ENCODE measurements at places on chromosomes 4 and X. TPM values are rescaled to one million over a fixed set of nuclear protein-coding genes. Genes with fewer than 3 reads are reported as not detected.

- DNase-seq: peak; percentile 70
- H3K27ac ChIP-seq: peak overlapping the region; percentile 78
- no peaks in the 10 kb centered on the region for H3K36me3 ChIP-seq
- no peak overlapping the region for H3K4me3 ChIP-seq
Measured at GRCh38 chr4:88630756-88631155, 38.5 kb downstream of the HERC3 start.

The DGKK gene
- not detected for total RNA-seq

The GABRG1 gene
- not detected for total RNA-seq

The HERC5 gene
- 0.88 TPM for total RNA-seq

DNA sequence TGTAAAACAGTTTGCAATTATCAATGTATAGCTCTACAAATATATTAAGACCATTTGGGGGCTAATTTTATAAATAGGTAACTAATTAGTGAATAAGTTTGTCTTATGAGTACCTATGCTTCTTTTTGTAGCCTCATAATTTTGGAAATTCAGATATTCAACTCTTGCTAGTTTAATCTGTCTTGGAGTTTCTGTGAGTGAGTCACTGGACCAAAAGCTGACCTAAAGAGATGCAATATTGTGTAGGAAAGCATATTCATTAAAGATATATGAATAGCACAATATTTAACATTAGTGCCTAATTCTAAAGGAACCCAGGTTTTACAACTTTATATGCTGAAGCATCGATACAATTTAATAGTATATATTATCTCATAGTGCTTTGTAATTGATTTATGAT, 161.3 kb upstream of the PCDH18 start:
- no peak overlapping the region for H3K27ac ChIP-seq
- H3K4me3 ChIP-seq: no peak overlapping the region
- peak; percentile 49 for DNase-seq

- H3K4me3 ChIP-seq: no peak overlapping the region
- no peaks in the 10 kb centered on the region for H3K36me3 ChIP-seq
- H3K27ac ChIP-seq: no peak overlapping the region
- no peak for DNase-seq
- H3K4me1 ChIP-seq: no peaks in the 10 kb centered on the region
Measured at GRCh38 chr4:110075891-110076290, 122.5 kb downstream of the ELOVL6 start.

DNA sequence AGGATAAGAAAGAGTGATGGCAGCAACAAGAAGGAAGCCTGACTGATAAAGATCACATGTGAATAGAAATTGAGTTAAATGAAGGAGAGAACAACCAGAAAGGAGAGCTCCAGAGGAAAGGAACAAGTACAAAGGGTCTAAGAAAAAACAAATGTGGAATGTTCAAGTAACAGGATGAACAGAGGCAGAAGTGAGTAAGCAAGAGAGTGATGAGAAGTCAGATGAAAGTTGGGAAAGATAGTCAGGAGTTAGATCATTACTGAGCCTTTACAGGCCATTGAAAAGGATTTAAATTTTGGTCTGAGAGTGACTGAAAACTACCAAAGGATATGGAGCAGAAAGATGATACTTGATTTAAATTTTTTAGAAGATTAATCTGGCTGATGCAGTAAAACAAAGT, 38.1 kb downstream of the NFXL1 start:
- H3K36me3 ChIP-seq: peaks cover 53% of the 10 kb centered on the region
- no peak for DNase-seq
- no peaks in the 10 kb centered on the region for H3K27me3 ChIP-seq
- H3K4me1 ChIP-seq: no peaks in the 10 kb centered on the region
- no peak overlapping the region for H3K4me3 ChIP-seq

The TEX11 gene
- total RNA-seq: not detected

- peaks cover 5% of the 10 kb centered on the region for H3K4me1 ChIP-seq
- peaks cover 5% of the 10 kb centered on the region for H3K36me3 ChIP-seq
- H3K27me3 ChIP-seq: no peaks in the 10 kb centered on the region
- DNase-seq: peak; percentile 46
Measured at GRCh38 chrX:49120091-49120490, 3.4 kb downstream of the GPKOW start.

DNA sequence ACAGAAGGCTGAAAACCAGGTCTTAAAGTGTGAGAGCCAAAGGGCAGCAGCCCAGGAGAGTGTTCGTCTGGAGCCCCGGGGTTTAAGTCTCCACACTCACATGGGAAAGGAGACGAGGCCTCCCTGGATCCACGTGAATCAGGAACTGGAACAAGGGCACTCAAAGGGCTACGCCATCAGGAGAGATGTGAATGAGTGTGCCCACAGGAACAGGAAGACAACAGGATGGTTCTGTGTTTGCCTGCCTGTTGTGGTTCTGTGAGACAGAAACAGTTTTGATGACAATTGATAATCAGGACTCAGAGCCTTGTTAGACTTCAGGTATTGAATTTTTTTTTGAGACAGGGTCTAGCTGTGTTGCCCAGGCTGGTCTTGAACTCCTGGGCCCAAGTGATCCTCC, 4.9 kb upstream of the CTBP1 start:
- H3K27me3 ChIP-seq: no peaks in the 10 kb centered on the region
- H3K4me1 ChIP-seq: peaks cover 5% of the 10 kb centered on the region
- no peak overlapping the region for H3K27ac ChIP-seq
- no peak for DNase-seq

The STK32B gene
- total RNA-seq: 2.7 TPM

GRCh38 chr4:101464596-101464995, 117.3 kb upstream of the PPP3CA start:
- no peak for DNase-seq
- no peak overlapping the region for H3K4me3 ChIP-seq
- no peak overlapping the region for H3K27ac ChIP-seq
- H3K4me1 ChIP-seq: no peaks in the 10 kb centered on the region
- H3K27me3 ChIP-seq: no peaks in the 10 kb centered on the region

DNA sequence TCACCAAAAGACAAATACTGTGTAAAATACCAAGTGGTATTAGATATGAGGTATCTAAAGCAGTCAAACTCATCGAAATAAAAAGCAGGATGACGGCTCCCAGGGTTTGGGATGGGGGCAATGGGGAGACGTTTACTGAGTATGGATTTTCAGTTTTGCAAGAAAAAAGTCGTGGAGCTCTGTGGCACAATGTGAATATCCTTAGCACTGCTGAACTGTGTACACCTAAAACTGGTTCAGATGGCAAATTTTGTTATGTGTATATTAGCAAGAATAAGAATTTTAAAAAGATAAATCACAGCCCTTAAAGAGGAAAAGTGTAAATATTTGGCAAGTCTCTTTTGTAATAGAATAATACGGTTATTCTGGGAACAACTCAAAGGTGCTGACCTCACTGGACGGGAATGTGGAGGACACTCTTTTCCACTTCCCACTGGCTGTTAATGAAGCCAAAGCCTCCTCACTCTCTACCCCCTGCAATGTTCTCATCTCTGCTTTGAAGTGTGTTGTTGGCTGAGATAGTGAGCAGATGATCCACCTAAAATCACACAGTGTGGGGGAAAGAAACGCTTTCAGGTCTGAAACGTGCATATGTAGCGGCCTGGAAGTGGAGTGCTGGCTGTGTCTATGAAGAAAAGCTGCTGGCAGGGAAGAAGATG, 49.2 kb downstream of the SEL1L3 start:
- peak overlapping the region; percentile 98 for H3K27ac ChIP-seq
- DNase-seq: peak; percentile 89
- no peaks in the 10 kb centered on the region for H3K36me3 ChIP-seq
- no peaks in the 10 kb centered on the region for H3K27me3 ChIP-seq

GRCh38 chrX:26411045-26411444, 195.1 kb downstream of the MAGEB5 start:
- DNase-seq: no peak
- no peak overlapping the region for H3K4me3 ChIP-seq
- no peaks in the 10 kb centered on the region for H3K27me3 ChIP-seq

The ASB12 gene
- not detected for total RNA-seq

The TRIML2 gene
- under 0.01 TPM for total RNA-seq

DNA sequence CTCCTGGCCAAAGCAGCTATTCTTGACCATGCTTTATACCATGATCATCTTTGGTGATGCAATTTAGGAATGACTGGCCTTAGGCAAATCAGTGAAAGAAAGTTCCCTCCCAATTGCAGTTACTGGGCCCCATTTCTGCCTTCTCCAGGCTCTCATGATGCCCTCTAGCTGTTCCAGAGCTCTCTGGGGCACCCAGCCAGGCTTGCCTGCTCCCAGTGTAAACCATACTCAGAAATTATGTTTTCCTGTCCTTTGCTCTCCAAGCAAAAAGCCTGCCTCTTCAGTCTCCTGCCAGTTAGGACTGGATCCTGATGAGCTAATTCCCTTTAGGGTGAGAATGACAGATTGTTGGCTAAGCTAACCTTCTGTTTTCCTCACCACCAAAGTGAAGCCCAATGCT, 85.3 kb upstream of the RBPJ start:
- H3K27me3 ChIP-seq: peaks cover 3% of the 10 kb centered on the region
- H3K36me3 ChIP-seq: no peaks in the 10 kb centered on the region
- peak; percentile 83 for DNase-seq
- peaks cover 26% of the 10 kb centered on the region for H3K4me1 ChIP-seq
- H3K4me3 ChIP-seq: no peak overlapping the region

The DLG3 gene
- total RNA-seq: 7.7 TPM

The AKAP4 gene
- total RNA-seq: not detected

The FRG2 gene
- total RNA-seq: not detected

The ADH1C gene
- total RNA-seq: 0.59 TPM

The CSAG1 gene
- not detected for total RNA-seq

DNA sequence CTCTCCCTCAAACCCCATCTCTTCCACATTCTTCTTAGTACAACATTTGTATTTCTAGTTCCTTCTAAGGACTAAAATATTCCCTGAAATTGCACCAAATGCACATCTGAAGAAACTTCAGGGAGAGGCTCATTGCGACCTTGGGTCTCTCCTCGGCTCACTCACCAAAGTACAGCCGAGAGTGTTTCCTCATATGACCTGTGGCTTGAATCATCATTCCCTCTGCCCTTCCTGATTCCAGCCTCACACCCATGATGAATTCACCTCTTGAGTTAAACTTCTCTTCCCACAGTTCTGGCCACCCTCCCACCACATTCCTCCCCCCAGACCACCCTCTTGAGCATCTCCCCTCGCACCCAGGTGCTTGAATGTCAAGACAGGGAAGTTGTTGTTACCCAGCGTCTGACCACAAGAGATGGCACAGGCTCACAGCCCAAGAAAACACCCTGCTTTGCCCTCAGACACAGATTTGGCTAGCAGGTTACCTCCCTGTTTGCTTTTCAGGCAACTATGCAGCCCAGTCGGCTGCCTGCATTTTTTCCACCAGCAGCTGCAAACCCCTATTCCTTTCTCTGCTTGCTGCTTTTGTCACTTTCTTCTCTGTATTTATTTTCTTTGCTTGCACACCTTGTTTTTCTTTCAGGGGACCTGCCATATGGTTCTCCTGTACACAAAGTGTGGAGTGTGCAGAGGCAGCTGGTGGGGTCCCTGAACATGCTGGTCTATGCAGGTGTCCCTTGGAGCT, 214.8 kb downstream of the SPATA18 start:
- H3K4me1 ChIP-seq: no peaks in the 10 kb centered on the region
- H3K27ac ChIP-seq: no peak overlapping the region
- DNase-seq: no peak
- H3K36me3 ChIP-seq: no peaks in the 10 kb centered on the region
- no peak overlapping the region for H3K4me3 ChIP-seq

The SYTL5 gene
- total RNA-seq: under 0.01 TPM

DNA sequence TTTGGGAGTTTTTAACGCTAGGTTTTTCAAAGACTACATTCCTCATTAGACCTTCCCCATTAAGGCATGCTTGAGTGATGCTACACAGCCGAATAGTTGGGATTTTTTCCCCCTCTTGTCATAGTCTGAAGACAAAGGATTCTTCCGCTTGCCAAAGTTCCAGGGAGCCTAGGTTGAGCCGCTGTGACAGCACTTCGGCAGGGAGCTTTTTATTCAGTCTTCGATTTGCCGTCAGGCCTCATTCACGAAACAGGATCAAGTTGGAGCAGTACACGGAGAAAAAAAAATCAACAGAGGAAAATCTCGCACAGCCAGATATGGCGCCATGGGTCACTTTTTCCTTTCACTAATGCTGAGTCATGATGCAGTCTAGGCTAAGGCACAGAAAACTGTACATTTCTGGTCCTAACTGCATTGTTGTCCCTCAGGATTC, 24.3 kb downstream of the SHROOM3 start:
- H3K4me3 ChIP-seq: no peak overlapping the region
- H3K4me1 ChIP-seq: no peaks in the 10 kb centered on the region
- no peak overlapping the region for H3K27ac ChIP-seq
- H3K36me3 ChIP-seq: no peaks in the 10 kb centered on the region
- DNase-seq: no peak

DNA sequence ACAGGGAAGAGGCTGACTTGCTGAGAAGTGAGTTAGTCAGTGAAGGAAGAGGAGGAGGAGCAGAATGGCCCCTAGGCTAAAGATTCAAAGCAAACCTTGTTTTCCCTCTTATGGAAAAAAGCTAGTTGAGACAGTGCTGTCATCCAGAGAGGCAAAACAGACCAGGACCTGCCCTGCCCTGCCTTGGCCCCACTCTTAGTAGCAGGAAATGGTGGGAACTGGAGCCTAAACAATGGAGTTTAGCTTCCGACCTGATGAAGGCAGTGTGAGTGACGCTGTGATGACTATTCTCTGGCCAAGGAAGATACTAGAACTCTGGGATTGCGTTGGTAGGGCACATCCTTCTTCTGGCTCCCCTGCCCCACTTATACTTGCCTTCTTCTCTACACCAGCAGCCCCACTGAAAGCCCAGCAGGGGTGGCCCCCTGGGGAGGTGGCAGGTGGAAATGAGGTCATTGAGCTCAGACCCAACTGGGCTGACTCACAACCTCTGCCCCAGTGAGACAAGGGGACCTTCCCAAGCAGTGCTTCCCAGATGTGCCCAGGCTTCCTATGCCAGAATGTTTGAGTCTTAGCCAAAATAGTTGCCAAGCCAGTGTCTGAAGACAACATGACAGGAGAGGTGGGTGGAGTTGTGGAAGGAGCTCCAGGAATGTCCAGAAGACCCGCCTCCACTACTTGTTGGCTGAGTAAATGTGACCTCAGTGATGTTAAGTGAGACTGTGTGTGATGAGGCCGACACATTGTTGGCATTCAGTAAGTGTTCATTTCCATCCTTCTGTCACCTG, 38.8 kb downstream of the MSN start:
- DNase-seq: peak; percentile 86
- H3K4me1 ChIP-seq: peaks cover 28% of the 10 kb centered on the region
- H3K36me3 ChIP-seq: peaks cover 11% of the 10 kb centered on the region
- H3K27me3 ChIP-seq: no peaks in the 10 kb centered on the region
- H3K4me3 ChIP-seq: no peak overlapping the region

GRCh38 chr4:152976212-152976761, 40.2 kb downstream of the FHDC1 start:
- no peak for DNase-seq
- no peak overlapping the region for H3K4me3 ChIP-seq
- peaks cover 4% of the 10 kb centered on the region for H3K27me3 ChIP-seq
- H3K36me3 ChIP-seq: no peaks in the 10 kb centered on the region

- no peaks in the 10 kb centered on the region for H3K4me1 ChIP-seq
- DNase-seq: no peak
- no peaks in the 10 kb centered on the region for H3K27me3 ChIP-seq
- no peaks in the 10 kb centered on the region for H3K36me3 ChIP-seq
- no peak overlapping the region for H3K4me3 ChIP-seq
Measured at GRCh38 chr4:151853034-151853433, 92.2 kb upstream of the GATB start.

The KIAA1210 gene
- total RNA-seq: not detected

- no peaks in the 10 kb centered on the region for H3K4me1 ChIP-seq
- no peak overlapping the region for H3K4me3 ChIP-seq
- H3K27me3 ChIP-seq: no peaks in the 10 kb centered on the region
- H3K36me3 ChIP-seq: no peaks in the 10 kb centered on the region
Measured at GRCh38 chr4:109378511-109378910, 55.1 kb upstream of the SEC24B start.

The SATL1 gene
- not detected for total RNA-seq
